ENCODE measurements at places on chromosomes 7 and 10.

DNA sequence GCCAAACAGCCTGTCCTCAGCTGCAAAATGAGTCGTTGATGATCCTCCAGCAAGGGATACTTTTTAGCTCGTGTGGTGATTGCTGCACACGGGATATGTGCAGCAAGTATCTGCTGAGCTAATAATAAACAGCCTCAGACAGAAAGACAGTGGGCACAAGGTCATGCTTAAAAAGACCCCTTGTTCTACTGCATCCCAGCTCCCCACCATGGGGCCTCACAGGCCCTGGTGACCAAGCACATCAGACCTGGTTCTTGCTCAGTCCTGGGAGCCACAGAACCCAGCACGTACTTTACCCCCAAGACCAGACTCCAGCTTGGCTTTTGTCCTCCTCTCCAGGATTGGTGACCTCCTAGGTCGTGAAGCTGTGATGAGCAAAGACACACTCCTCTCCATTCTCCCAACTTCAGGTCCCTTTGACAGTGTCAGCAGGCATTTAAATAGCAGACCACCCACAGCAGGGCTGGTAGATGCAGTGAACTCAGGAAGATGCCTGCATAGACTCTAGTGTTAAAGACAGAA lies 50.5 kb downstream of the EGFR start:
- DNase-seq: no peak

DNA sequence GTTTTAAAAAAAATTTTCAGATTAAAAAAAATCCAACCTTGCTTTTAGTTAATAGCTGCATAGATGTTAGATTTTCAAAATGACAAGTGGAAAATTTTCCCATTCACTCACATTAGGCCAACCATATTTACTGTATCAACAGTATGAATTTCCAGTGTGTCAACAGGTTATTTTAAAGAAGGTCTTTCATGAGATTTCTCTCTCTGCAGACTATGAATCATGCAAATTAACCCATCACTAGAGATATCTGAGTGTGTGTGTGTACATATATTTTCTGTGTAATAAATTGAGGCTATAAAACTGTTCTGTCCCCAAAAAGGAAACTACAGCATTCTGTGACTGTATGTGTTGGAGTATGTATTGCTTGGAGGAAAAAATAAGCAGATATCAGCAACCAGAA lies 305.6 kb downstream of the ARL4A start:
- no peak for DNase-seq

- no peak for DNase-seq
These were observed 2.5 kb downstream of the LFNG start for GRCh38 chr7:2521952-2522591.

DNA sequence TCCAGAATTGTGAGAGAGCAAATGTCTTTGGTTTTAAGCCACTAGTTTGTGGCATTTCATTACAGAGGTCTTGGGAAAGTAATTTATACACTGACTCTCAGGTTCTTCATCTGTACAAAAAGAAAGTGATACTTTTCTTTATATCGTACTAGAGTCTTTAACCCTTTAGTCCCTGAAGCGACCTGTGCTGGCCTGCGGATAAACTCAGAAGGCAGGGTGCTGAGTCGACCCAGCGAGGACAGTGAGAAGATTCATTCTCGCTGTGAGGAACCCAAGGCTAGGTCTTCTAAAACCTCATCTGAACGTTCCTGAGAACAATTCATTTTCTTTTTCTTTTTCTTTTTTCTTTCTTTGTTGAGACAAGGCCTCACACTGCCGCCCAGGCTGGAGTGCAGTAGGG lies 514.2 kb upstream of the MGMT start:
- no peak for DNase-seq

DNA sequence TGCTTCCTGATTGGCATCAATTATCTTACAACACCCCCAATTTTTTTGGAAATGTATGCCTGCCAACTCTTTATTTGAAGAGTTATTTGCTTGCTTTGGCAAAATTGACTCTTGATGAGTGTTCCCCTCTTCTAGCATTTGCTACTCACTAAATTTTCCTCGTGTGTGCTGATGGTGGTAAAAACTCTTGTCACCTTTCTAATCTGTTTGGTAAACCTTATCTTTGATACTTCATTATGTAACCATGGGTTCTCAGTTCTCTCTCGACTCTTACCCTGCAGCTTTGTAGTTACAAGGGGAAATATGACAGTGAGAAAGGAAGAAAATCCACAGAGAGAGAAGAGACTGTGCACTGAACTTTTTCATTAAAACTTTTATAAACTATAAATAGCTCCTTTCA lies 102.5 kb downstream of the CDK14 start:
- DNase-seq: no peak

GRCh38 chr10:88116971-88117626 lies 253.7 kb downstream of the PTEN start:
- no peak for DNase-seq

DNA sequence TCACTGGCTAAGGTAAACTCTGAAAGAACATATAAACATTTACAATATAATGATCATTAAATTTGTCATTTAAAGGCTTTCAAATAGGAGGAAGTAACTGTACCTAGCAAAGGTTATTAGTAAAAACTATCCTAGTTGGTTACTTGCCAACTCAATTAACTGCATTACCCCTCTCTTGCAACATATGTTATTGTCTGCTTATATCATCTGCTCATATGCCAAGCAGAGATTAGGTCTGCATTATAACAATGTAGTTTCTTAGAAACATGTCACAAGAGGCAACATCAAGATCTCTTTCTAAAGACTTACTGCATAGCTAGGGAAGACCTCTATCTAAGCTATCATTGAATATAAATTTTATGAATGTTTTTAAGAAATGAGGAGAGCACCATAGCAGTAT lies 132.5 kb downstream of the RELN start:
- DNase-seq: no peak

- DNase-seq: no peak
These were observed 302.8 kb upstream of the PITRM1 start for GRCh38 chr10:3475367-3475766.

- no peak for DNase-seq
These were observed 111.2 kb upstream of the KLF6 start for GRCh38 chr10:3896161-3896560.

DNA sequence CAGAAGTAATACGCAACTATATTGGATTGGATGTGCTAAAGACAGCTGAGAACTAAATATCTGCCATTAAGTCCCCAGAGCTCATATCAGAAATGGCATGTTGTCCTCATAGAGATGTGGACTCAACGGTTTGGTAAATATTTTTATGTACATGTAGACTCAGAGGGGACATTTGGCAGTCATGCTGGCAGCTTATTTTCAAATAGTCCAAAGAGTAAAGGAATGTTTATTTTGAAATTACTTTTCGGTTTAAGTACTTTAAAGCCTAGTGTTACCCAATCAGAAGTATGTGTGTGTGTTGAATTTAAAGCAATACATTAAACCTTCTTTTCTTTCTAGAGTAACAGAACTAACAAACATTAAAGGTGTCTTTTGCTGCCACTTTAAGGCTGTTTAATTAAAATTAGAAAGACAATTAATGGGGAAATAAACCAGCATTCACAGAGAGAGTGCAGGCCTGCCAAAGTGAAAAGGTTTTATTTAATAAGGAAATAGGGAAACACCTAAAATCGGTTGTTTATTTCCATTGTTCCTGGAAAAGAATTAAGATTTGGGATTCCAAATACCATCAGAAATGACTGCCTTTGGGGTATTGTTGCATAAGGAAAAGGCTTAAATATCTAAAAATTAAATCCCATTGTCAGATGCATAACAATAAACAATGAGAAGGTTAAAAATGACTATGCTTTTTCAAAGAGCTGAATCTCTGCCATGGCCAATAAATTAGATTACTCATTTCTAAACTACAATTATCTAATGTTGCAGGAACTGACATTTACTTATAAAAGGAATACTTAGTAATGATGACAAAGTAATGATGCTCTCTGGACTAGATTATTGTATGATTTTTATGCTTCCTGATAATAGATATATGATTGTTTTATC lies 113.4 kb upstream of the AHR start:
- DNase-seq: no peak

GRCh38 chr10:51786684-51787035 lies 87.3 kb upstream of the CSTF2T start:
- no peak for DNase-seq

- no peak for DNase-seq
These were observed 41.9 kb upstream of the DAGLB start for GRCh38 chr7:6489612-6490011.

- DNase-seq: no peak
These were observed 518.9 kb downstream of the LRMDA start for GRCh38 chr10:75950307-75950706.

DNA sequence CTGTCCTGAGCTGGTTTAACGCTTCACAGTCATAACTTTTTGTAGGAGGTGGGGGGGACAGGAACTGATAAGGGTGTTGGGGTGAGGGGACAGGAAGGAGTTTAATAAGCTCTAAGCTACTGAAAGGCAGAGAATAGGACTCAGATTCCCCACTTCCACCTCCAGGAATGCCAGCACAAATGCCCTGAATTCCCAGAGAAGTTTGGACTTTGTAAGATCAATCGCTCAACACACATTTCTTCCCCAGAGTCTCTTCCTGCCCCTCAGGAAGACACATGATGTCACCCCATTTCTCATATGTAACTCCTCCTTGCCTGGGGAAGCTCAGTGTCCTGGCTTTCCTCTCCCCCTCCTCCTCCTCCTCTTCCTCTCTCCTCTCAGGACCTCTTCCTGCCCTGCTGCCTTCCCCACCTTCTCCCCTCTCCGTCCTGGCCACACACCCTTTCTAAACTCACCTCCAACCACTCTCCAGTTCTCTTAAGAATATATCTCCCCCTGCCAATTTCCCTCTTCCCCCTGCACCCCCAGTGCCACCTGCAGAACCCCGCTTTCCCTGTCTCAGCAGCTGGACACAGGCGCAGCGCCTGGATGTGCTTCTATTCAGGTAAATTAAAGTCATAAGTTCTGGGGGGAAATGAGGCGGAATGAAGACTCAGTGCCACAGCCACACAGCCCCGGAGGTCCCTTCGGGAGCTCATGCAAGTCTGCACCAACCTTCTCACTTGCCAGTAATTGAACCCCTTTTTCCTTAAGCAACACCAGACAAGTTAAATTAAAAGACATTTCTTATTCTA lies 5.3 kb upstream of the LOXL4 start:
- DNase-seq: no peak

DNA sequence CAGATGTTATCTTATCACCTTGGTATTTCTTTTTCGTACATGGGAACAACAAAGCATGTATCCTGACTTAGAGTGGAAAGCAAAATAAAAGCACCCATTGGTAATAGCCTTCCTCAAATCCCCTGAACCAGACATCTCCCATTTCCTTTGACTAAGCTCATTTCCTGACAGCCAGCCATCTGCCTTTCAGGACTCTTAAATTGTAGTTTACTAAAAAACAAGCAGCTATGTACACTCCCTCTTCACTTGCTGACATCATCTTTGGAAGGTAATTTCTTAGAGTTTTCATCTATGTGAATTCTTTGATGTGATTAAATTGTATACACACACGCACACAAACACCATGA lies 40.7 kb downstream of the ARL4A start:
- no peak for DNase-seq

- DNase-seq: no peak
These were observed 66.1 kb downstream of the LSMEM1 start for GRCh38 chr7:112546723-112547513.

GRCh38 chr10:118960157-118961090 lies 69.1 kb upstream of the NANOS1 start:
- DNase-seq: no peak

DNA sequence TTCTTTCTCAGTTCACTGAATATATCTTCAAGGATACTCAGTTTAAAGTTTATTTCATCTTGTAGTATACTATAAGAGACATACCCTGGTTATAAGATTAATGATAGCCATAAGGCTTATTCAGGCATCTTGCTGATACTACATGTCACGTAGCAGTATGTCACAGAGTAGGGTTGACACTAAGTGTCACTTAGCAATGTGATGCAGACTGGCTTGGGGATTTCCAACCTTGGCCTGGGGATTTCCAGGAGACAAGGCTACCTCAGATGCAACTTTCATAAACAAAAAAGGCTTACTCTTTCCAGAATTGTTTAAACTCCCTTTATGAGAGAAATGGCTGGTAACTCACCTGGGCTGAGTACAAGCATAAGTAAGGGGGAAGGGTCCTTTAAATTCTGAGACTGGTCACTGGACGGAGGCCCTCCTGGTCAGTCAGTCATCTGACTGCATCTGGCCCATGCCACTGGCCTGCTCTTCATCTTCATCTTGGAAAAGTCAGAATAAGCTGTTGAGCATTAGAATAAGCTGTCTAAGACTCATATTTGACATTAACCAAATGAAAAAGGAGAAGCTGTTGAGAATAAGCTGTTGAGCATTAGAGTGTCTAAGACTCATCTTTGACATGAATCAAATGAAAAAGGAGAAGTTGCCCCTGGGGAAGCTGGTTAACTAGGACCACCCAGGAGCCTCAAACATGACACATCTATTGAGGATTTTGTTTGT lies 9.5 kb downstream of the SLC13A1 start:
- DNase-seq: no peak

DNA sequence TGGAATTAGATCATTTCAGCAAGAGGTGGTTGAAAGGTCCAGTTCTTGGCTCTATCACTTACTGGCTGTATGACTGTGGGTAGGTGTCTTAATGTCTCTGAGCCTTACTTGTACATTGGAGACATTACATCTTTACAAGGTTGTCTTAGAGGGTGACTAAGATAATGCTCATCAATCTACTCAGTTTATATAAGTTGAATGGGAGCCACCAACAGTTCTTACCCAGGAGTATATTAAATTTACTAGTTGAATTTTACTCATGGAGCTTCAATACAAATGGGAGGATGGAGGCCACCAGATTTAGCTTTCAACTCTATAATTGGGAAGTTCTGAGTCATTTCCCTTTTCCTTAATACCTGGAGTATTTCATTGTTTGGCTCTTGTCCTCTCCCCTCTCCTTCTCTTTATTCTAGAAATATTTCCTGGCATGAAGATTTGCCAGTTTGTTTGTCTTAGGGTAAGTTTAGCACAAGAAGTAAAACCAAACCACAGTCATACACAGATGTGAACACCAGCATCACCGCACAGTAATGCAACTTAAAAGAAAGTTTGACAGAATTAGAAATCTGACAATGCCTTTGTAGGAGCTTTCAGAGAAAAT lies 222.8 kb downstream of the LRMDA start:
- DNase-seq: no peak

DNA sequence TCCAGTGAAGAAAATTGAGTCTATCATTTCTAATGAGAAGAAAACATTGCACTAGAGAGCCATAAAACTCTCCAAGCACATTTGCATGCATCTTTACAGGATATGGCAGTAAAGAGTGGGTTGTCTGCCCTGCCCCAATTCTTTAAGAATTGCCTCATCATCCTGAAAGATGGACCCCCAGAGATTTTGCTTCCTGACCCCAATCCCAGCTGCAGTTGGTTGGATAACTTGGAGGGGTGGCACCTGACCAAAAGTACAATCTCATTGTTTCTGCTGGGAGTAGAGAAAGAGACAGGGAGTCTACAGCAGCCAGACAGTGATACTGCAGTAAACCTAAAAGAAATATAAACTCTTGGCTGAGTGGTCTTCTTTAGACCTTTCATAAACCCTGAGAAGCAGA lies 49.1 kb upstream of the ADCY1 start:
- DNase-seq: no peak

GRCh38 chr7:135756191-135756590 lies 7.6 kb upstream of the FAM180A start:
- DNase-seq: no peak

- DNase-seq: no peak
These were observed 11.9 kb downstream of the SFXN4 start for GRCh38 chr10:119153661-119154060.

All from SW 1271 (cell line).